ENCODE measurements at places on chromosomes 12 and 14. TPM values are rescaled to one million over a fixed set of nuclear protein-coding genes. Genes with fewer than 3 reads are reported as not detected.

The LALBA gene
- total RNA-seq, result not detected

The SYCP3 gene
- not detected for total RNA-seq

The CGRRF1 gene
- 21.2 TPM for total RNA-seq

DNA sequence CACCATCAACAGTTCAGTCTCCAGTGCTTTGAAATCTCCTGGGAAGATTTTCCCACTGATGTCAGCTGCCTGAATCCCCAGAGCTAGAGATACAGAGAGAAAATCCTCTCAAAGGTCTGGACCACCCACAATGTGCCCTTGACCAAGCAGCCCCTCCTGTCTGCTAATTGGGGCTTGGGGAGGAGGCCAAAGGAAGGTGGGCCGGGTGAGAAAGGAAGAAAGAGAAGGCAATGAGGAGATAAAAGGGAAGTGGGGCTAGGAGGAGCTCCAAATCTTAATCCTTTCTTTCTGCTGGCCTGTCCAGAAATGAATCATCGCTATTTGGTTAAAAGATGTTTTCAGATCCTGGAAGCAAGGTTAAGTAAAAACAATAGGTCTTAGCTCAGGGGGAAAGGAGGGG, 322.9 kb downstream of the BCL11B start:
- H3K36me3 ChIP-seq, result no peaks in the 10 kb centered on the region
- no peak for DNase-seq
- no peak overlapping the region for H3K27ac ChIP-seq

The FOXN4 gene
- total RNA-seq, result not detected

GRCh38 chr12:118357257-118358007, 15.3 kb downstream of the TAOK3 start:
- DNase-seq, result no peak
- H3K36me3 ChIP-seq, result no peaks in the 10 kb centered on the region
- no peak overlapping the region for H3K4me3 ChIP-seq
- no peak overlapping the region for H3K27ac ChIP-seq

The CLEC2A gene
- not detected for total RNA-seq

The SLC6A13 gene
- total RNA-seq, result 1.2 TPM

- DNase-seq, result no peak
- H3K27me3 ChIP-seq, result no peaks in the 10 kb centered on the region
- peaks cover 2% of the 10 kb centered on the region for H3K4me1 ChIP-seq
- no peaks in the 10 kb centered on the region for H3K36me3 ChIP-seq
- no peak overlapping the region for H3K4me3 ChIP-seq
- H3K27ac ChIP-seq, result no peak overlapping the region
Observed at GRCh38 chr12:26648584-26648983, 184.4 kb downstream of the ITPR2 start.

DNA sequence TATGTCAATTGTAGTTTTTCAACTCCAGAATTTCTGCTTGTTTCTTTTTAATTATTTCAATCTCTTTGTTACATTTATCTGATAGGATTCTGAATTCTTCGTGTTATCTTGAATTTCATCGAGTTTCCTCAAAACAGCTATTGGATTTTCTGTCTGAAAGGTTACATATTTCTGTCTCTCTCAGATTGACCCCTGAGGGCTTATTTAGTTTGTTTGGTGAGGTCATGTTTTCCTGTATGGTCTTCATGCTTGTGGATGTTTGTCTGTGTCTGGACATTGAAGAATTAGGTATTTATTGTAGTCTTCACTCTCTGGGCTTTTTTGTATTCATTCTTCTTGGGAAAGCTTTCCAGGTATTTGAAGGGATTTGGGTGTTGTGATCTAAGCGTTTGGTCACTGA, 85.6 kb downstream of the SNAPC1 start:
- DNase-seq, result no peak
- no peak overlapping the region for H3K27ac ChIP-seq
- H3K4me1 ChIP-seq, result no peaks in the 10 kb centered on the region
- H3K4me3 ChIP-seq, result no peak overlapping the region
- no peaks in the 10 kb centered on the region for H3K36me3 ChIP-seq

GRCh38 chr12:54329759-54330158, 4.8 kb downstream of the COPZ1 start:
- no peak for DNase-seq
- no peak overlapping the region for H3K27ac ChIP-seq
- H3K27me3 ChIP-seq, result no peaks in the 10 kb centered on the region
- H3K36me3 ChIP-seq, result no peaks in the 10 kb centered on the region
- H3K4me1 ChIP-seq, result peaks cover 3% of the 10 kb centered on the region

DNA sequence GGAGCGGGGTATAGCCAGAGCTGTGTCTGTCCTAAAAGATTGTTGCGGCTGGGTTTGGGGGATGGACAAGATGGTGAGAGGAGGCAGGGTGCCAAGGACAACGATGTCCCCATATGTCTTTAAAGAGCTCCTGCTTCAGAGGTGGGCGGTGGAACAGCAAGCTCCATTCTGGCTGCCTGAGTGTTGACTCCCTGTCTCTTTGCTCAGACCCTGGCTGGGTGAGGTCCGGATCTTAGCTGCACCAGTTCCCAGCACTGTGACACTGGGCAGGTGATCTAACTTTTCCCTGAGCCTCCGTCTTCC, 8.3 kb upstream of the WSCD2 start:
- H3K27me3 ChIP-seq, result no peaks in the 10 kb centered on the region
- DNase-seq, result no peak
- no peaks in the 10 kb centered on the region for H3K4me1 ChIP-seq
- H3K27ac ChIP-seq, result no peak overlapping the region
- no peak overlapping the region for H3K4me3 ChIP-seq

DNA sequence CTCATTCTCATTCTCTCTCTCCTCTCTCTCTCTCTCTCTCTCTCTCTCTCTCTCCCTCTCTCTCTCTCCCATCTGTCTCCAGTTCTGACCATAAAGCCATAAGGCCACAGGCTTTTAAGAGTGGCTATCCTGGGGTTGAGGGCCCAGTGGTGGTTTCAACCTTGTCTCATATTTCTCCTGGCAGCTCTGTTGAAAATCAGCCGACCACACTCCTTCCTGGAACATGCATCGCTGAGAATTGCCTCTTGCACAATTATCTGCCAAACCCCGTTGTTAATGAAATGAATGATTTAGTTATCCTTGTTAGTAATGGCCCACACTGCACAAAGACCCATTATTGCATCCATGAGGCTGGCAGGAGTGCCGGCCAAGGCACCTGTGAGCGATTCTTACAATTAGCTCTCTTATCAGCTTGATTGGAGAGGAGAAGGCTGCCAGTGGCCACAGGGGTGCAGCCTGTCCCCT, 30.4 kb upstream of the KCNA5 start:
- no peaks in the 10 kb centered on the region for H3K27me3 ChIP-seq
- no peak overlapping the region for H3K4me3 ChIP-seq
- no peaks in the 10 kb centered on the region for H3K4me1 ChIP-seq
- H3K27ac ChIP-seq, result no peak overlapping the region

The SLC17A8 gene
- total RNA-seq, result not detected

DNA sequence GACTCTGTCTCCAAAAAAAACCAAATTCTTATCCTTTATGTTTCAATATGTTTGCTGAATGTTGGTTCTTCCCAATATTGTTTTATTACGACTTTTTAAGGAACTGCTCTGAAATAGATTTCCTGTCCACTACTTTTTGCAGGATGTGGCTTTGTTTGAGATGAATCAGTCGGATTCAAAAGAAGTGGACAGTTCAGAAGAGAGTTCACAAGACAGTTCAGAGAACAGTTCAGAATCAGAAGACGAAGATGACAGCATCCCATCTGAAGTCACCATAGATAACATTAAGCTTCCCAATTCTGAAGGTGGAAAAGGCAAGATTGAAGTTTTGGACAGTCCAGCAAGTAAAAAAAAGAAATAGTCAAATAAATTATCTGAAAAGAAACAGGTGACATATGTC, 8.2 kb downstream of the NOPCHAP1 start:
- no peak for DNase-seq
- H3K27ac ChIP-seq, result no peak overlapping the region
- H3K4me1 ChIP-seq, result no peaks in the 10 kb centered on the region
- H3K4me3 ChIP-seq, result no peak overlapping the region

- H3K36me3 ChIP-seq, result no peaks in the 10 kb centered on the region
- no peak overlapping the region for H3K4me3 ChIP-seq
- H3K27ac ChIP-seq, result no peak overlapping the region
Observed at GRCh38 chr12:39975374-39975918, 130.4 kb downstream of the SLC2A13 start.

DNA sequence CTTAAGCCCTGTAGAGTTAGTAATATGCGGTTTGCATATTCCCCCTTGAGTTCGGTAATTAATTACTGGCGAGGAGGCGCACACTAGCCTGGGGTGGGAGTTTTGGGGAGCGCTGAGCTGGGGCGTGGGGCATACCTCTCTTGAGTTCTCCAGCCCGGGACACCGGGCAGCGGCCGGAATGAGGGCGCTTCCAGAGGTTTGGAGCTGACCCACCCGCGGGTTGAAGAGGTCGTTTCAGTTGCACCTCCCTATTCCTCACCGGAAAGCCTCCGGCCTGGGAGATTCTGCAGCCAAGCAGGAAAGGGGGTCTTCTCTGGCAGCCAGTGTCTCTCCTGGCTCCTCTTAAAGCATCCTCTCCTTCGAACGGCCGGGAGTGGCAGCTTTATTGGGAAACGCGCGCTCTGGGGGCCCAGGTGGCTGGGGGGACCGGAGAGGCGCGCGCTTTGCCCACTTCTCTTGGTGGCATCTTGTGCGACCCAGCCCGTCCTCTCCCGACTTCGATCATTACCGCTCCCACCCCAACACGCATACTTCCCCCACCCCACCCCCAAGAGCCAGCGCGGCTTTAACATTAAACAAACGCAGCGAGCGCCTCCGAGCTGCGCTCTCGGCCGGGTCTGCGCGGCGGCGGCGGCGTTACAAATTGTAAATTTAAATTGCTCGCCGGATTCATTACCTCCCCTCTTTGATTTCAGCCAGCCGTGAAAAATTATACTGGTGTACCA, 3.9 kb upstream of the LHX5 start:
- no peak overlapping the region for H3K4me3 ChIP-seq
- no peaks in the 10 kb centered on the region for H3K4me1 ChIP-seq
- H3K27ac ChIP-seq, result no peak overlapping the region
- no peaks in the 10 kb centered on the region for H3K27me3 ChIP-seq

The KICS2 gene
- 7.9 TPM for total RNA-seq

The CELA1 gene
- total RNA-seq, result not detected

The PRB3 gene
- not detected for total RNA-seq

- no peak overlapping the region for H3K27ac ChIP-seq
- no peaks in the 10 kb centered on the region for H3K36me3 ChIP-seq
- H3K27me3 ChIP-seq, result no peaks in the 10 kb centered on the region
Observed at GRCh38 chr14:95961481-95961880, 77.7 kb upstream of the C14orf132 start.

DNA sequence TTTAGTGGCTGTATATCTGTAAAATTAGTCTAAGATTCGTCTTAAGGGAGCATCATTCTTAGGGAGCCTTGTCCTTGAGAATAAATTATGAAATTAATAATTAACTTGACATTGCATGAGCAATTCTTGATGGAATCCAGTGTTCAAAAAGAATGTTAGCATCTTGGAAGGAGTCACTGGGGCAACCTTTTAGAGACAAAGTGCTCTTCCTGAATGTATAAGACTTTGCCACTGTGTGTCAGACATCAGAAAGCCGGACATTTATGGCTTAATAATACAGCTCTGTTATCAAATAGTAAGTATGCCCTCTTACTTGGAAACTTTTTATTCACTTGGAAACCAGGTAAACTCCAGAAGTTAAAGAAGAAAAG, 83.3 kb downstream of the CCER1 start:
- no peak overlapping the region for H3K4me3 ChIP-seq
- no peak for DNase-seq
- H3K4me1 ChIP-seq, result no peaks in the 10 kb centered on the region
- no peaks in the 10 kb centered on the region for H3K27me3 ChIP-seq
- H3K27ac ChIP-seq, result no peak overlapping the region
- H3K36me3 ChIP-seq, result no peaks in the 10 kb centered on the region

The P2RX4 gene
- 21.4 TPM for total RNA-seq

GRCh38 chr12:2154050-2154449, 101.3 kb downstream of the CACNA1C start:
- peaks cover 5% of the 10 kb centered on the region for H3K4me1 ChIP-seq
- H3K27ac ChIP-seq, result no peak overlapping the region
- no peaks in the 10 kb centered on the region for H3K36me3 ChIP-seq
- H3K27me3 ChIP-seq, result no peaks in the 10 kb centered on the region
- DNase-seq, result no peak

- peaks cover 2% of the 10 kb centered on the region for H3K4me1 ChIP-seq
- H3K27me3 ChIP-seq, result no peaks in the 10 kb centered on the region
- H3K27ac ChIP-seq, result no peak overlapping the region
- DNase-seq, result no peak
- H3K36me3 ChIP-seq, result no peaks in the 10 kb centered on the region
Observed at GRCh38 chr14:75757644-75758402, 96.8 kb downstream of the TTLL5 start.

DNA sequence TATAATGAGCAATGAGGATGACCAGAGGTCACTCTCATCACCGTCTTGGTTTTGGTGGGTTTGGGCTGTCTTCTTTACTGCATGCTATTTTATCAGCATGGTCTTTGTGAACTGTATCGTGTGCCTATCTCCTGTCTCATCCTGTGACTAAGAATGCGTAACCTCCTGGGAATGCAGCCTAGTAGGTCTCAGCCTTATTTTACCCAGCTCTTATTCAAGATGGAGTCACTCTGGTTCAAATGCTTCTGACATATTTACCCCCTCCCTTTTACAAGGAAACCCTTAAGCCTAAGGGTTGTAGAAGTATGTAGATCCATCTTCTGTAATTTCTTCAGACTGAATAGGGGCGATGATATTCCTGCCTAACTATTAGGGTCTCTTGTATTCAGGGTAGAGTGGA, 8.4 kb downstream of the IFI27L1 start:
- no peaks in the 10 kb centered on the region for H3K36me3 ChIP-seq
- H3K4me1 ChIP-seq, result peaks cover 3% of the 10 kb centered on the region
- H3K27me3 ChIP-seq, result no peaks in the 10 kb centered on the region
- H3K27ac ChIP-seq, result no peak overlapping the region

DNA sequence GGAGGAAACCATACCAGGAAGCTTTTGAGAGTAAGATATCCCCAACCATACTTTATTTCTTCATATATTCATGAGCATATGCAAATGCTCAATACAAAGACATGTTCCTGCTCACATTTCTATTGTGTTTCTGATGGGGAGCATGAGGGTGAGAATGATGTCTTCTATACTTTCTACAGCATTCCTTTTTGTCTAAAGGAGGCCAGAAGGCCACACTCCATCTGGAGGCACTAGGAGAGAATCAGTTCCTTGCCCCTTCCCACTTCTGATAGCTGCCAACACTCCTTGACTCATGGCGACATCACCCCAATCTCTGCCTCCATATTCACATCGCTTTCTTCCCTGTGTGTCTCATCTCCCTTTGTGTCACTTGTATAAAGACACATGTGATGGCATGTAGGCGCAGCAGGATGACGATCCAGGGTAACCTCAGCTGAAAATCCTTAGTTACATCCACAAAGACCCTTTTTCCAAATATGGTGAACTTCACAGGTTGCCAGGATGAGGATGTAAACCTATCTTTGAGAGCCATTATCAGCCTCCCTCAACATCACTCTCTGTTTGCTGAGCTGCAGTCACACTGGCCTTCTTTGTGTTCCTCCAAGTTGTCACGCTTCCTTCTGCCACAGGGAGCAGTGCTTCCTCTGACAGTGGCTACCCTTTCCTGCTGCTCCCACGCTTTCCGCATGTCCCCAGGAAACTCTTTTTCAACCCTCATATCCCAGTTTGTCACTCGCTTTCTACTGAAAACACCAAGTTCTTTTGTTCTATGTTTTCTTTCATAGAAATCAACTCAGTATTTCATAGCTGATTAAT, 96.9 kb downstream of the STXBP6 start:
- no peaks in the 10 kb centered on the region for H3K27me3 ChIP-seq
- no peak for DNase-seq
- no peaks in the 10 kb centered on the region for H3K4me1 ChIP-seq
- no peaks in the 10 kb centered on the region for H3K36me3 ChIP-seq

The CMA1 gene
- total RNA-seq, result 0.27 TPM

- peak; percentile 33 for DNase-seq
- H3K27ac ChIP-seq, result no peak overlapping the region
- peaks cover 8% of the 10 kb centered on the region for H3K4me1 ChIP-seq
- H3K4me3 ChIP-seq, result no peak overlapping the region
- H3K36me3 ChIP-seq, result no peaks in the 10 kb centered on the region
Observed at GRCh38 chr12:132151145-132151765, 7.0 kb downstream of the NOC4L start.

All from ovary (tissue), 10 donors.